ENCODE measurements at places on chromosomes 1 and 21.

DNA sequence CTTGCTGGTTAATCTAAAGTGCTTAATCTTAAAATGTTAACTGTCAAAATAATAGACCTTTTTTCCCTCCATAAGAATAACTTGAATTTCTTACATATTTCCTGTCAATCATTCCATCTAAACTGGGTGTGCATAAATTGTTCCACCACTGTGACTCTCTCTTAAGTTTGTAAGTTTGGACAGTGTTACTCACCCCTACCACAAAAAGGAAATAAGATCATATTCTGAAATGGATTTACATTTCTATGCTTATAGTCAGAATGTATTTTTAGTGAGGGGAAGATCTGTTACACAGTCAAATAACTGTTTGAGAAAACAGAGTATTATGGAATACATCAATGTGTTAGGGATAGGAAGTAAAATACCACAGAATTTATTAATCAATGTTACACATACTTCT, 109.6 kb upstream of the DPYD start:
- DNase-seq, result no peak

GRCh38 chr1:161763522-161764098, 2.5 kb upstream of the ATF6 start:
- no peak for DNase-seq

GRCh38 chr1:225835856-225836255, 25.9 kb downstream of the EPHX1 start:
- DNase-seq, result peak; percentile 75

- no peak for DNase-seq
Observed at GRCh38 chr1:187817782-187818181, 989.0 kb downstream of the PLA2G4A start.

GRCh38 chr21:33332143-33332542, 7.4 kb downstream of the IFNAR1 start:
- DNase-seq, result no peak

DNA sequence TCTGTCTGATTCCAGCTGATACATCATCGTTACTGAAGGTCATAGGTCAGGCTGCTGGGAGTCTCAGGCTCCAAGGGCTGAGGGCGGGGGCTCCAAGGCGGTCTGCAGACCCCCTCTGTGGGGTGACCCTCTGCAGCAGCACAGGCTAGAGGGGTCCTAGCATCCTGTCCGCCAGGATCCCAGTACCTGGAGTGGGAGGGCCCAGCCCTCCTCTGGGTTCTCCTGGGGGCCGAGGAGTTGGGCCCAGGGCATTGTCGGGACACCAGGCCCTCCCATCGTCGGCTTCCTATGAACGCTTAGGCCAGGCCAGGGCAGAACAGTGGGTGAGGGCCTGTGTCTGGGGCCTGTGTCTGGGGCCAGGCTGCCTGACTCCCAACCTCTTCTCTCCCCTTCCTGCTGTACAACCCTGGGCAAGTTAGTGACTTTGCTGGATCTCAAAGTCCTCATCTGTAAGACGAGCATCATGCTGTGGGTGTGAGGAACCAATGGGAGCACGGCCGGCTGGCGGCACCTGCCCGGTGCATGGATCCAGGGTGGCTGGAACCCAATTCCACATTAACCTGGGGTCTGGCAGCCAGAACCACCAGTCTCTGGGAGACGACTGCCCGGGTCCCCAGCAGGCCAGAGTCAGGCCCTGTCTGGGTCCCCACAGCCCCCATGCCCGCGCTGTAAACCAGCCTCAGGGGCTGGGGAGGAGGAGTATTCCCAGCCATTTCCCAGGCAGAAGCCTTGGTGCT, 56.2 kb upstream of the COL18A1 start:
- no peak for DNase-seq

DNA sequence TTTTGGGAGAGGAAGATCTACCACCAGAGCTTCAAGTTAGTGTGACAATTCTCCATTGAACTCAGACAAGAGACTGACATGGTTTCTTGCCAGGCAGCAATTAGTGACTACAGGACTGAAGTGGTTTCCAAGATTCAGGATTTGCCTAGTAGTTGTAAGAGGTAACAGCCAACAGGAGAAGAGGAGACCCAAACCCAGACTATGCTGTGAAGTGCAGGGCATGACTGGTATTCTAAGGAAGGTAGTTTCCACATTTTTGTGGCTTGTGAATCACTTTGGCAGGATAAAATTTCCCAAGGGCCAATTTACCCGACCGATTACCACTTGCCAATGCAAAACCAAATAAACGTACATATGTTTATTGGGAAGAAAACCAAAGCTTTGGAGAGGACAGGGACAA, 14.7 kb upstream of the RAP1A start:
- no peak for DNase-seq

DNA sequence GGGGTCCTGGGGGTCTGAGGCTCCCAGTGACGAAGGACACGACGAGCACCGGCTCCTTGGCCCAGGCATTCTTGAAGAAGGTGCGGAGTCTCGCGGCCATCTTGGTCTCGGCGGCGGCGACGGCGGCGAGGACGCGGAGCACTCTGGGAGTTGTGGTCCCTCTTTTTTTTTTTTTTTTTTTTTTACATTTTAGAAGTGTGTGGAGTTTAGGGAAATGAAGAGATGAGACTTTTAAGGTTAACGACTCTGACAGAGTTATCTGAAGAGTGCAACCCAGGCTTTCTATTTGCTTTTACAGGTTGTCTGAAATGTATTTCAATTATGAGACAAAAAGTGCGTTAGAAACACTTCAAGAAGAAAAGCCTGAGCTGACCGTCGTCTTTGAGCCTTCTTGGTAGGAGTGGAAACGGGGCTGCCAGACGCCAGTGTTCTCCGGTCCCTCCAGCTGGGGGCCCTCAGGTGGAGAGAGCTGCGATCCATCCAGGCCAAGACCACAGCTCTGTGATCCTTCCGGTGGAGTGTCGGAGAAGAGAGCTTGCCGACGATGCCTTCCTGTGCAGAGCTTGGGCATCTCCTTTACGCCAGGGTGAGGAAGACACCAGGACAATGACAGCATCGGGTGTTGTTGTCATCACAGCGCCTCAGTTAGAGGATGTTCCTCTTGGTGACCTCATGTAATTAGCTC, 9.7 kb downstream of the OR2B11 start:
- peak; percentile 83 for DNase-seq

DNA sequence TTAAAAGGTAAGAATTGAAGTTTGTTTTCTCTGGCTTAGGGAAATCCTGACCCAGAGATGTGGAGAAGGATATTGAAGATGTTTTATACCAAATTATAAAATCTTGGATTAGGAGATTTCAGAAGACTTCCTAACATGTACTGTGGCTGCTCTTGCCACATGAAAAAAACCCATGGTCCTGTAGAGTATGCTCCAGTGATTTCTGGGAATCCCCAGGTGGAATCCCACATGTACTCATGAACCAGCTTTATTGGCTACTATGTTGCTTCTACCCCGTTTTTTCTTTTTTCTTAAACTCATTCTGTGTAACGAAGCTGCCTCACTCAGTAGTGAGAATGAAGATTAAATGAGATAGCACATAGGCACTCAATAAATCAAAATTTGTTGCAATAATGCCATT, 132.7 kb upstream of the SGIP1 start:
- no peak for DNase-seq

DNA sequence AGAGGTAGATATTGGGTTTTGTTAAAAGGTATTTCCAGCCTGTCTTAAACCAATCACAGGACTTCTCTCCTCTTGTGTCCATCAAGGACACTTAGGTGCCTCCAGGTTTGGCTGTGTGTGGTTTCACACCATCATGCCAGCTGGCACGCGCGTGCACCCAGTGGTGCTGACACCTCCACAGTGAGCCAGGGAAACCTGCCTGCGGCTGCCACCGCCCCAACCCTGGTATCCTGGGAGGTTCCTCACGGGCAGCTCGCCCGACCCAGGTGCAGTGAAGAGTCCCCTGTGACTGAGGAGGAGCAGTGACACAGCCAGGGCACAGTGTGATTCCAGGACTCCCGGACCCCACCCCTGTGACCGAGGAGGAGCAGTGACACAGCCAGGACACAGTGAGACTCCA, 13.2 kb upstream of the COL6A2 start:
- no peak for DNase-seq
